ENCODE measurements at places on chromosomes 6 and 20.
A peak's percentile ranks its signal among the peaks of the same experiment; 100 is the strongest.

GRCh38 chr6:108804956-108805355 lies 43.3 kb upstream of the ARMC2 start:
- DNase-seq: no peak

- no peak for DNase-seq
Measured at GRCh38 chr6:70874181-70874913, 82.5 kb downstream of the B3GAT2 start.

GRCh38 chr6:156852147-156852857 lies 75.1 kb downstream of the ARID1B start:
- DNase-seq: peak; percentile 92

- no peak for DNase-seq
Measured at GRCh38 chr20:23099791-23100719, 13.9 kb upstream of the CD93 start.

DNA sequence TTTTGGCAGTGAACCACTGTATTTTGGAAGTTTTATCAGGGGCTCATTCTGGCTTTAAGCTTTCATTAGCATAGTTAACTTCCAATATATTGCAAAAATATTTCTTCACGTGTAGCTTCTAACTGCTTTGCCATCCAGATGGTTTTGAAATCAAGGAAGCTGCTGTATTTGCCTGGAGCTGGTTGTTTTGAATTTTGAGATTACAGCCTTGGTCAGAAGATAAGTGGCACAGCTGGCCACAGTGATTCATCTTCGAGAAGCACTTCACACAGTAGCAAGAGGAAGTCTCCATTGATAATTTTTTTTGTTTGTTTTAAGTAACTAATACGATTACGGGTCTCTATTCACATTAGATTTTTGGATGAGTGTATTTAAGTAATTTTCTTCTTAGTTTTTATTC lies 3.8 kb downstream of the APCDD1L start:
- no peak for DNase-seq

GRCh38 chr20:22492497-22492896 lies 91.9 kb downstream of the FOXA2 start:
- no peak for DNase-seq

- no peak for DNase-seq
Measured at GRCh38 chr6:13411484-13411883, 75.9 kb downstream of the GFOD1 start.

DNA sequence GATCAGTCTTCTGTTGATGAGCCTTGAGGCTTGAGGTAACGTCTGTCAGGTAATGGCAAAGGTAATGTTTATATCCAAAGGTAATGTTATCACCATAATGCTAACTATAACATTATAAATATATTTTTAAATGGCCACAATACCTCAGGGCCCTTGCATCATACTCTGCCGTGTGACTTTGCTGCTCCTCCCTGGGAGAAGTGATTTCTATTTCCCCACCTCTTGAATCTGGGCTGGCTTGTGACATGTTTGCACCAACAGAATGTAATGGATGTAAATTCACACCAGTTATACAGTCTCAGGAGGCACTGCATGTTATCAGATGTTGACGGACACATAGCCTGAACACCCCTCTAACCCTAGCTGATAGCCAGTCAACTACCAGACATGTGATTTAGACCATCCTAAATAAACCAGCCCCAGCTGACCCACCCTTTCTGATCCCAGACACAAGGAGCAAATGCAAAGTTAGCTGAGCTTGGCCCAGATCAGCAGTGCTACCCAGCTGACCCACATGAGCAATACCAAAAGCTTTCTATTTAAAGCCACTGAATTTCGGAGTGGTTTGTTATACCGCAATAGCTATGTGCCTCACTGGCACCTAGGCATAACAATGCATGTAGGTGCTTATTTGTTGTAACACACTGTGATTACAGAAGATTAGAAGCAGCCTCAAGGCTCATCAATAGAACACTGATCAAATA lies 93.8 kb upstream of the SIRPA start:
- no peak for DNase-seq

DNA sequence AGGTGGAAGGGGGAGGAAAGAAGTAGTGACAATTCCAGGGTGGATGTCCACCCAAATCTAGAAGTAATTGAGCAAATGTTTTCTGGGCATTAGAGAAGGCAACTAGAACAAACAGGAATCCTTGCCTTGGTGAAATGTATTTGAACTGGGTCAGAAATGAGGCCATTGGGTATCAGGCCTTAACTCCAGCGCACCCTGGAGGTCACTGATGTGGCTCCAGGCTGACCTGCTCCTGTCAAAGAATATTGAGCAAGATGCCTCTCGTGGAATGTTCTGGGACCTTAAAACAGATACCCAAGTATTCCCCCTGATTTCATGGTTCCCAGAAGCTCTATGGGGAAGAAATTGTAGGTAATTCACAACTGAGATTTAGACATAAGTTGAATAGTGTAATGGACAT lies 6.9 kb downstream of the HLA-DPB1 start:
- DNase-seq: peak; percentile 70

DNA sequence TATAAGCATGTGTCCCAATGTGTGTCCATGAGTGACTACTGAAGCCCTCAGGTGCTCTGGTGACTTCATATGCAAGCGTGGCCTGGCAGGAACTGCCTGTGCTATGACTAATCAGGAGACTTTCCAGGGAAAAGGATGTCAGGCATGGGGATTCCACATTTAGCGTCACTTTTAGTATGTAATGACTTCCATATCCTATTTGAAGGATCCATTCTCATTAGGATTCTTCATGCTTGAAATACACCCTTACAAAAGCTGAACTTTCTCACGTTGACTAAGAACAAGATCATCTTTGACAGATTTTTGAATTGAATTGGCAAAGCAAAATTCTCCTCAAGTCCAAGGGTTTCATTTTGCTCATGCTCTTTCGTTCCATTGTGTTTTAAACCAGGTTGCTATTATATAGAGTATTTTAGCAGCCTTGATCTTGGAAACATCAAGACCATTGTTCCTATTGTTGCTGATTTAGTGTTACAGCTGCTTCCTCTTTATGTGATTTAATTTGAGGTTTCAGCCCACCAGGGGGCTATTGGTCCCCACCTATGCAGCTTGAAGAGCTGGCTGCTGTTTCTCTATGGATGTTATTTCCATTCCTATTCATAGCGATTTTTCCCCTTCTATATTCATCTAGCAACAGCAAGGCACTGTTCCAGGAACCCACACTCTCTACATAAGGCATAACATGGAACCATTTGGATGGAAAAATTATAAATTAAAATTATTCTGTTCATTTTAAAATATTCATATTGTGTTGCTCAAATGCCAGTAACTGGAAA lies 418.6 kb downstream of the CDKAL1 start:
- peak; percentile 4 for DNase-seq

GRCh38 chr6:18422136-18422535 lies 35.0 kb downstream of the RNF144B start:
- DNase-seq: no peak

DNA sequence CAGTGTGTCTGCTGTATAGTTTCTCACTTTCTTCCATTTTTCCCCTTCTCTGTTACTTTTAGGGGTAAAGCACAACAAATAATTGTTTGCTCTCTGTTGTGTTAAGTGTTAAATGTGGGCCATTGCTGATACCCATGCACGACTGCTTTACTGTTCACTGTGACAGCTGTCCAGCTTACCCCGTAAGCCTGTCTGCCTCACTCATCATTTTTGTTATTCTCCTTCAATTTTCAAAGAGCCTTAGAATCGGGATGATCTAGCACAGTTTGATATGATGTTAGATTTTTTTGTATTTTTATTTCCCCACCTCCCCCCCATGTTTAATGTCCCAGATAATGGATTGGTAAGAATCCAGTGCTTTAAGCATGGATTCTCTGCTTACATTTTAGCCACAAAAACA lies 41.2 kb upstream of the MLIP start:
- DNase-seq: no peak

DNA sequence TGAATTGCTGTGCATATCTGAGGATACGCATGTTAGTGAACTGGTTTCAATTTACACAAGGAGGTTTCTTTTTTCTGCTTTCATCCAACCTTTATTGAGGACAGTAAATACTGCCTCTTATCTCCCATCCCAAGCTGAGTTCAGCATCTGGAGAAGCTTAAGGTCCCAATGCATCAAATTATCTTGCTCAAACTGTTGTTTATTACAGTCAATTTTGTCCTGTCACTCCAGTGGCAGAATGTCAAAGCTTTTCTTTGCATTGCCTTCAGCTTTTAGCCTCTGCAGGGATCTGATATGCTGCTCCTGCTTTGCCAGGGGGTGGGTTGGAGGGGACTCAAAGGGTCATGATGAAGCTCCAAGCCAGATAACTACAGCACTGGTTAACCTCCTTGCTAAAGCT lies 435.4 kb upstream of the SOX4 start:
- no peak for DNase-seq

GRCh38 chr6:44730771-44731391 lies 343.4 kb downstream of the CDC5L start:
- DNase-seq: no peak

DNA sequence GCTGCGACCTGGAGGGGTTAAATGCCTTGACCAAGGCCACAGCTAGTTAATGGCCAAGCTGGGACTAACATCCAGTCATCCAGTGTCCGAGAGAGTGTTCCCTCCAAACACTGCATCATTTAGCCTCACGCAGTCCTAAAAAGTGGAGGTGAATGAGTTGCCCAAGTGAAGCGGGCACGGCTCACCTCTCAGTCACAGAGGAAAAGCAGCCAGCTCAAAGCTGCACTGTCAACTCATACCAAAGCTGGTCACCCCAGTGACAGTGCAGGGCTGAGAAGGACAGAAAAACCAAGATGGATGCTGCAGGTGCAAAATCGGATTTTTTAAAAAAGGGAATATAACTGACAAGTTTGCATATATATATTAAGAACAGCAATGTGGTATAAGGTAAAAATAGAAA lies 168.5 kb downstream of the SYNDIG1 start:
- DNase-seq: no peak

- DNase-seq: peak; percentile 90
Measured at GRCh38 chr6:26215585-26216358, 128.5 kb downstream of the HFE start.

- DNase-seq: no peak
Measured at GRCh38 chr20:22663528-22664025, 79.2 kb upstream of the FOXA2 start.
